ENCODE measurements at places on chromosomes 16 and 17. TPM values are rescaled to one million over a fixed set of nuclear protein-coding genes. Genes with fewer than 3 reads are reported as not detected.

Gene GUCY2D
- not detected for total RNA-seq

Gene SARM1
- 4.0 TPM for total RNA-seq

Gene MFSD6L
- not detected for total RNA-seq

Gene PRKCB
- not detected for total RNA-seq

Gene CSH2
- not detected for total RNA-seq

Gene LRRC37A
- 0.89 TPM for total RNA-seq

Gene CEMP1
- not detected for total RNA-seq

Gene SSTR5
- not detected for total RNA-seq

Gene SHCBP1
- 32.0 TPM for total RNA-seq

Gene HS3ST3B1
- total RNA-seq, result 3.3 TPM

Gene CMTM2
- total RNA-seq, result not detected

Gene TMEM132E
- total RNA-seq, result 0.39 TPM

Gene FOXC2
- 2.0 TPM for total RNA-seq

Gene DNAAF8
- total RNA-seq, result 0.81 TPM

Gene EMP2
- total RNA-seq, result 28.0 TPM

Gene BANP
- 14.6 TPM for total RNA-seq

Gene LRRC75A
- 1.1 TPM for total RNA-seq

Gene MT4
- not detected for total RNA-seq

Gene ACSM2B
- total RNA-seq, result not detected

Gene NAGS
- 3.7 TPM for total RNA-seq

Gene SPNS3
- total RNA-seq, result 0.05 TPM

Gene TEX14
- not detected for total RNA-seq

Gene ABCC6
- total RNA-seq, result 3.6 TPM

Gene OR1A1
- not detected for total RNA-seq

Gene CCT6B
- total RNA-seq, result 1.0 TPM

Gene PRDM7
- not detected for total RNA-seq

Gene CCDC200
- not detected for total RNA-seq

Gene MPP2
- 4.4 TPM for total RNA-seq

Gene SLC13A2
- not detected for total RNA-seq

Gene ABCC11
- total RNA-seq, result not detected

Gene SLC43A2
- total RNA-seq, result 3.7 TPM

Gene MFAP4
- 0.07 TPM for total RNA-seq
